ENCODE measurements at places on chromosomes 11 and 22.
A peak's percentile ranks its signal among the peaks of the same experiment; 100 is the strongest.

DNA sequence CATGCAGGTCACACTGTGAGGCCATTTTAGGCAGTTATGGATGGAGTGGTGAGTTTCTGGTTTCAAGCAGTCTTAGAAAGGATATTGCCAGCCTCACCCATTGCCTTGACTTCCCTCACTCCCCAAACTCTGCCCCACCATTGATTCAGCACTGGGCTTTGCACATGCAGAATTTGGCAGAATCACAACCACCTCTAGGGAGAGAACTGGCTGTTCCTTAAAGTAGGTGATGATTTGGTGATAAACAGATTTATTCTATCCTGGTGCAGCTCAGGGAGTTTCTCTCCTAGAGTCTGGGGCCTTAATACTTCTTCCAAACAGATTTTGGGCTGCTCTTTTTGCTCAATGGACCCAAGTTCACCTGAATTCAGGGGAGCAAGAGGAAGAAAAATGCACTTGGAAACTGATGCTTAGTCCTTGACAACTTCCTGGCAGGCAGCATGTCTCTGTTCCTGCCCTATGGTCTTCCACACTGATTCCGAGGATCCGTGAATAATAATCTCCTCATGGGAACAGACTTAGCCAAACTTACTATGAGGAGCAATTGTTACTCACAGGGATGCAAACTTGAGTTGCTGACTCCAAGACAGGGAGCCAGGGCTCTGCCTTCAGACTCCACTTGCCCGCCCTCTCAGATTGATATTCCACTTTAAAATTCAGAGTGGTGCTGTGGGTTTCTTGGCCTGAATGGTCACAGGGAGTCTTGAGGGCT lies 129.7 kb upstream of the PARVA start:
- DNase-seq = no peak

DNA sequence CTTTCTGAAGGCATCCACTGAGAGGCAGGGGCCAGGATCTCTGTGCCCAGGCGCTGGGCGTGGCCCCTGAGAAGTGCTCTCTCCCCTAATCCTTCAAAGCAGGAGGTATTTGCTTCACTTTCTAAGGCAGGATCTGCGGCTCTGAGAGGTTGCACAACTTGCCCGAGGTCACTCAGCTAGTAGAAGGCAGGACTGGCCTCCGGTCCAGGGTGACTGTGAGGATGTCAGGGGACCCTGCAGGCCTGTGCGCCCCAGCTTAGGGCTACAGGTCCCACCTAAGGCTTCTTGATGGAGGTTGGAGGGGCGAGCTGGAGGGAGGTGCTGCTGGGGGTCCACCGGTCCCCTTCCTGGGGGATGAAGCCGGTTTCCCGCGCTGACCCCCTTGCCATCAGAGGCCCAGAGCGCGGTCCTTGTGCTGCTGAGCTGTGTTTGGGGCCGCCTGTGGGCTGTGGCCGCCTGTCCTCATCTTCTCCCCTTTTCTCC lies 979 bp downstream of the SMIM38 start:
- DNase-seq = no peak

DNA sequence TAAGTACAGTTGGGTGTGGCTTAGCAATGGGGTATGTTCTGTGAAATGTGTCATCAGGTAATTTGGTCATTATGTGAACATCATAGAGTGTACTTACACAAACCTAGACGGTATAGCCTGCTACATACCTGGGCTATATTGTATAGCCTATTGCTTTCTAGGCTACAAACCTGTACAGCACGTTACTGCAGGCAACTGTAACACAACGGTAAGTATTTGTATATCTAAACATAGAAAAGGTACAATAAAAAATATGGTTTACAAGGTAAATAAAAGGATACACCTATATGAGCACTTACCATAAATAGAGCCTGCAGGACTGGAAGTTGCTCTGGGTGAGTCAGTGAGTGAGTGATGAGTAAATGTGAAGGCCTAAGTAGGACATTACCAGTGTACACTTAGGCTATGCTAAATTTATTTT lies 73.1 kb upstream of the GDPD4 start:
- no peak for DNase-seq

DNA sequence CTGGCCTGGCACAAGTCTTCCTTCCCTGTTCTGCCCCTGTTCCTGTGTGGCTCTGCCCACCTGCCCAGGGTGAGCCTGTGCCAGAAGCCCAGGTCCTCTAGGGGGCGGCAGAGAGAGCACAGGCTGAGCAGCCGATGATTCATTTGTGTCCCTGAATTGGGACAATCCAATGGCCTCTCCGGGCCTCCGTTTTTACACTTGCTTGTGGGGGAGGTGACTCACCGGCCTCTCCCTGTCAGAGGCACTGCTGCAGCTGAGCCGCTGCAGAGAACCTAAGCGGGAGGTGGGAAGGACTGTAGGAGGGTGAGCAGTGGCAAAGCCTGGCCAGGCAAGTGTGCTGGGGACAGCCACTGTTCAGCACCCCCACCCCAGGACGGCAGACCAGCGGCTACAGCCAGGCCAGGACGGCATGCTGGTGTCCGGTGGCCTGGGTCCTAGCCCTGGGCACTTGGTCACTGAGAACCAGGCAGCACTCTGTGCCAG lies 65.2 kb upstream of the LMO1 start:
- DNase-seq = peak; percentile 71

DNA sequence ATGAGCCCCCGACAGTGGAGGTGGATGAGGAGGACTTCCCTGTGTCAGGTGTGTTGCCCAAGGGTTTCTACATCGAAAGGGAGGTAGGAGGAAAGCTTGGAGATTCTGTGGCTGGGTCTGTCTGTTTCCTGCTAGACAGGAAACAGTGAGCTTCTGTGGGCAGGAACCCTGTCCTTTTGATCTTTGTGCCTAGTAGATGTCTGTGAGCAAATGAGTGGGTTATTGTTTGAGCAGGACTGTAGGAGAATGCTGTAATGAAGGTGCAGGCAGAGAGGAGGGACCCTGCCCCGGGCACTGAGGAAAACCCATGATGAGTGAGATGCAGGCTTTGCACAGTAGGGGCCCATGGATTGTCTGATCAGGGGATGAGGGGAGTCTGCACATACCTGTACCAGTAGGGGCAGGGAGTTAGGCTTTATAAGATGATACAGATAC lies 14.0 kb downstream of the USP35 start:
- DNase-seq = no peak

DNA sequence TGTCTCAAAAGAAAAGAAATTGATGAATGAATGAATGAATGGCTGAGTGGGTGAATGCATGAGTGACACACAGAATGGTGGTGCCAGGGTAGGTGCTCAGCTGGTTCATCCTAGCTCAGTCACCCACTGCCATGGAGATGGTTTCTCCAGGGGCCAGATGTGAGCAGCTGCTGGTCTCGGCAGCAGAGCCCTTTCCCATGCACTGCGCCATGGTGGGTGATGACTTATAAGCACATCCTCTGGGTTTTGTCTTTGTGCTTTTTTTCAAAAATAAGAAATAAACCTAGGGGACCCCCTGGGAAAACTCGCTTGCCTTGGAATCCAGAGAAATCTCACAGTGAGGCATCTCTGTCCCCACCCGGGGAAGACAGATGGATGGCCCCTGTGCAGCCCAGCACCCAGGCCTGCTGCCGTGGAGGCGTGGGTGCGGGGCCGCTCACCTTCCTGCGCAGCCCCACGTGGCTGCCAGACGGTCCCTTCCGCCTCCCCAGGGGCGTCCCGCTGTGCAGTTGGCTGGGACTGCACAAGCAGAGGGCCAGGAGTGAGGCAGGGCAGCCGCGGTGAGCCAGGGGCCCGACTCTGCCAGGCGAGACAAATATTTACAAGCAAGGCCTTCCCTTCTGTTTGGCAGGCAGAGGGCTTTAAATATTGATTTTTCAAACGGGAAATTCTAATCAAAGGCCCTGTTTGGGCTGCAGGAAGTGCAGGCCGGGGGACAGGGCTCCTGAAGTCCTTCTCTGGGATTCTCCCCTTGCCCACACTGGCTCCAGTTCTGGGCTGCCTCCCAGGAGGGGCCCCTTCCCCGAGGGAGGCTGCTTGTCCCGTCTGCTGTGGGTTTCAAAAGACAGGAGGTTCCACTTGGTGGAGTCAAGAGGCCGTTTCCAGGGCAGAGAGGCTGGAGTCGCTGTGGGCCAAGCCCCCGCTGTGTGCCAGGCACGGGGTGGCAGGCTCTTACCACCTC lies 24.3 kb downstream of the MPPED1 start:
- DNase-seq = no peak

DNA sequence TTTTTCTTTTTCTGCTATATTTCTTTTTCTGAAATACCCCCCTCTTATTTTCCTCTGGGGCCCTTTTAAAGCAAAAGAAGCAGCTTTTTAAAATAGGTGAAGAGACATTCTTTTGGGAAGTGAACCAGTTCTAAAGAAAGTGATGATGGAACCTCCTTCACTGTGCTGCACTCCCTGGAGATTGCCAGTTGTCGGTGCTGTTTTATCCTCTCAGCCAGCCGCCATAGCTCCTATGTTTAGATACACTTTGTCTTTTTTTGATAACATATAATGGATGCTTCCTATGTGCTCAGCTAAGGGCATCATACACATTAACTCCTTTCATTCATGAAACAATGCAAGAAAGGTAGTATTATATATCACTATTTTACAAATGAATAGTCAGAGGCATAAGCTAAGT lies 14.0 kb downstream of the CFAP300 start:
- no peak for DNase-seq

Measured in muscle of back (tissue), 13 donors.